Small intestine (tissue), 16 donors: ENCODE measurements at places on chromosomes 2 and 18. TPM values are rescaled to one million over a fixed set of nuclear protein-coding genes. Genes with fewer than 3 reads are reported as not detected.

DNA sequence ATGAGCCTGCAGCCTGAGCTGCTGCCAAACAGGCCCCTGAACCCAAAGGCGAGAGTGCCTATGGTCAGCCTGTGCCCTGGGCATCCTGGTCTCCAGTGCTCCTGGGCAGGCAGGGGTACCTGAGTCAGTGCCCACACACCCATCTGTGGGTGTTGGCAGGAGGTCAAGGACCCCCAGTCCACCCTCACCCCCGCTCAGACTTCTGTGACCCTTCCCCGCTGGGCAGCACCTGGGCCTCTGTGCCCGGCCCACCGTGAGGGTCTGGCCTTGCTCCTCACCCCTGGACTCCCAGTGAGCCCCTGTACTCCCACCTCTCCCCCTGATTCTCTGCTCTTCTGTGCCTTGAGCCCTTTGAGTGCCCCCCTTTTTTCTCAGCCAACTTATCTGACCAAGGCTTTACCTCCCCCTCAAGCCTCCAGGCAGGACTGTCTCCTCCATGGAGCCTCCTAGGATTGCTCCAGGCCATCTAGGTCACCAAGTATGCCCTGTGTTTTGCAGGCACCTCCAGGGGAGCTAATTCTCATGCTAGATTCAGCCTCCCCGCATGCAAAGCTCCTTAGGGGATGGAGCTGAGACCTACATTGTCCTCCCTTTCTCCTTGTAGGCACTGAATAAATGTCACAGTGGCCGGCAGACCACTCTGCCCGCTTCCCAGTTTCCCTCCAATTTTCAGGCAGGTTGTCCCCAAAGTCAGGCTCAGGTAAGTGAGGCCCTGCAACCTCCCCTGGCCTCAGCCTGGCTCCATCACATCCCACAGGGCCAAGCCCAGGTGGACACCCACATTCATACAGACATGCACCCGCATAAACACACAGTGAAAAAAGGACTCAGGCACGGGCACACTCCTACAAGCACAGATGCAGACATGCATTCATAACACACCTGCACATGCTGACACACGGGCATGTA lies 21.9 kb upstream of the PTMA start:
- H3K36me3 ChIP-seq: no peaks in the 10 kb centered on the region
- H3K4me3 ChIP-seq: no peak overlapping the region
- no peak overlapping the region for H3K27ac ChIP-seq
- H3K4me1 ChIP-seq: no peaks in the 10 kb centered on the region
- no peak for DNase-seq

DNA sequence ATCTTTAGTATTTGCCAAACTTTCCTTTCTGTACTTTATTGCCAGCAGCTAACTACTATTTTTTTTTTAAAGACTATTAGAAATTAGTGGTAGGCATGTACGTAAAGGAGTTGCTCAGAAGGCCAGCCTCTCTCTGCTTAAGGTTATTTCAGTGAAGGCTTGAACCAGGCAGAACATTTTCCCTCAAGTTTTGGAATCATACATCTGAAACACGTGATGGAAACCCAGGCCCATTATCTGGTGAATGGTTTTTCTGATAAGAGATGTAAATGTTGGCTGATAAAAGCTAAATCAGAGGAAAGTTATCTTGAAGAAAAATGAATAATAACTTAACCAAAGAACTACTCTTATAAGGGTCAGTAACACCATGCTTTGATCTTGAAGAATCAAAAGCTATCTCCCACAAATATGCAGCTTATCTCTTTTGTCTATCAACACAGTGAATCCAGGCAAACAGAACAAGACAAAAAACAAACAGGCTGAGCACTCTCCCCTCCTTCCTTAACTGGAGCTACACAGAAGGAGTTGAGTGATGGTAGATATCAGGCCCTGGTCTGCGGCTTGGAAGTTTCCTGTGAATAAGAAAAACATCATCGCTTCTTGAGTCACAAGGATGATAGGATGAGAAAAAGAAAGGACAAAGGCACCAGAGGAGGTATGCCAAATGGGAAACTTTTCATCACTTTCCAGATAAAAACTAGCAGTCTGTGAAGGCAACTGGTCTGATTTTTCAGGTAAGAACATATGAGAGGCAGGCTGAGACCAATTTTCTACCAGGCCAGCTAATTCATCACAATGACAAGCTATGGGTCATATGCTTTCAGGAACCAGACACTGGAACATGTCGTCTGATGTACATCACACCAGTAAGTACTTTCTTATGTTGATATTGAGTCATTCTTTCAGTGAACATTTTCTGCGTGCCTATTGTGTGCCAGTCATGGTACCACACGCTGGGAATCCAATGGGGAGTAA lies 88.4 kb upstream of the STK17B start:
- H3K4me3 ChIP-seq: peak overlapping the region; percentile 26
- H3K4me1 ChIP-seq: peaks cover 2% of the 10 kb centered on the region
- peak; percentile 43 for DNase-seq

DNA sequence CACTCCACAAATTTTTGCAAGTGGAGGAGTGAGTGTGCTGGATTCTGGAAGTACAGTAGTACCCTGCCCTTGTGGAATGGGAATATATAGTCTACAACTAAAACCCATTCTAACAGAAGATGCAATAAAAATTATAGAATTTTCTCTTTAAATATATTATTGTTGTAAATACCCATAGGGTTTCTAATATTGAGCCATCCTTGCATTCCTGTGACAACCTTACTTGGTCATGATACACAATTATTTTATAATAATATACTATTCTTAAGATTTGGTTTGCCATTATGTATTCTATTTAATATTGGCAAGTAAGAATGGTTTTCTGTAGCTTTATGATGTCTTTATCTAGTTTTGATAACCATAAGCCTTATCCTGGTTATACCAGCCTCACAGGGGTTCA lies 52.2 kb downstream of the EML6 start:
- H3K4me3 ChIP-seq: no peak overlapping the region
- H3K4me1 ChIP-seq: no peaks in the 10 kb centered on the region
- H3K36me3 ChIP-seq: no peaks in the 10 kb centered on the region
- DNase-seq: no peak
- H3K27me3 ChIP-seq: no peaks in the 10 kb centered on the region

- no peak overlapping the region for H3K4me3 ChIP-seq
- peak overlapping the region; percentile 50 for H3K27ac ChIP-seq
- peaks cover 16% of the 10 kb centered on the region for H3K4me1 ChIP-seq
- DNase-seq: no peak
- no peaks in the 10 kb centered on the region for H3K36me3 ChIP-seq
- no peaks in the 10 kb centered on the region for H3K27me3 ChIP-seq
Observed at GRCh38 chr2:62309465-62310091, 113.7 kb downstream of the B3GNT2 start.

DNA sequence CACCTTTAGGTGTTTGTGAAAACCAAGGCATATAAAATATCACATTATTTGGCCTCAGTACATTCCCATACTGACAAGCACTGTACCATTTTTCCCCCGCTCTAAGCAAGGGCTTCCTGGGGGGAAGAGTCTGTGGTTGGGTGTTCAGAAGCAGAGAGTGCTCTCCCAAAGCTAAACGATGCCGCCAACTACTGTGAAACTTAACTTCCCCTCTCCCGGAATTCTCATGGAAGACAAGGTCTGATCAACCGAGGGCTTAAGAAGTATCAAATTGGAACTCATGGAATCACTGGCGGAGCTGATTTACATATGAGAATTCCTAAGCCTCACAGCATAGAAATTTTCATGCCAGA lies 433 bp upstream of the MFF start:
- no peak for DNase-seq
- no peak overlapping the region for H3K4me3 ChIP-seq
- H3K36me3 ChIP-seq: peaks cover 2% of the 10 kb centered on the region
- no peaks in the 10 kb centered on the region for H3K27me3 ChIP-seq

GRCh38 chr2:3864943-3865865 lies 161.8 kb downstream of the DCDC2C start:
- no peaks in the 10 kb centered on the region for H3K36me3 ChIP-seq
- no peaks in the 10 kb centered on the region for H3K27me3 ChIP-seq
- no peak overlapping the region for H3K4me3 ChIP-seq
- H3K27ac ChIP-seq: no peak overlapping the region
- no peak for DNase-seq

DNA sequence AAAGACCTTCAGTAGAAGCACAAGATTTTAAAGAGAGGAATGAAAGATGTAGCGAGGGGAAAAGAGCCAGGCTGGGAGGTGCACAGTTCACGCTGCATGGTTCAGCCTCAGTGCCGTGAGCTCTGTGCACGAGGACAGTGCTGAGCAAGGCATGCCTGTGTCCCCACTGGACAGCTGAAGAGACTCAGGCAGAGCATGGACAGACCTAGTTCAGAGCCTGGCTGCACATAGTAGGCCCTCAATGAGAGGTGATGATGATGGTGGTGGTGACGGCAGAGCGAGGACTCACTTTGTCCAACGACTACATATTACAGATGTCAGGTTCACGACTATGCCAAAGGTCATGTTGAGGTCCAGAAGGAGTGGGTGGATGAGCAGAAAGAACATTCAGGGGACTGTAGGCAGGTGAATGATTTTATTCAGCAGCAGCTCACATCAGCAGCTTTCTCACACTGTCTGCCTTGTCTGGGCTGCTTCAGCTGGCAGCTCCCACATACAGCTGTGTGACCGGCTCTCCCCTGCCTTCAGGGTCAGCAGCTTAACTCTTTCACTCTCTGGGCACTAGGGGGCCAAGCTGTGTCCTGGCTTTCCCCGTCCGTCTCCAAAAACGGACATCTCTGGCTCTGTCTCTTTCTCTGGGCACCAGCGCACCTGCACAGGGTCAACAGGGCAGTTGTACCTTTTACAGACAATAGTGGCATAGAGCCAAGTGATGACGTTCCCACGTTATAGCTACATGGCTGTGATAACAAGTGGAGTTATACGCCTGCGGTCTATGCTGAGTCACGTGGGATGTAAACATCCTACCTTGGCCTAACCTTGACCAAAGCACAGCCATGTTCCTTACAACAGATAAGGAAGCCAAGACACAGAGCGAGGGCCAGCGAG lies 128.8 kb upstream of the MSH6 start:
- H3K4me1 ChIP-seq: peaks cover 10% of the 10 kb centered on the region
- no peaks in the 10 kb centered on the region for H3K36me3 ChIP-seq
- no peak overlapping the region for H3K4me3 ChIP-seq

DNA sequence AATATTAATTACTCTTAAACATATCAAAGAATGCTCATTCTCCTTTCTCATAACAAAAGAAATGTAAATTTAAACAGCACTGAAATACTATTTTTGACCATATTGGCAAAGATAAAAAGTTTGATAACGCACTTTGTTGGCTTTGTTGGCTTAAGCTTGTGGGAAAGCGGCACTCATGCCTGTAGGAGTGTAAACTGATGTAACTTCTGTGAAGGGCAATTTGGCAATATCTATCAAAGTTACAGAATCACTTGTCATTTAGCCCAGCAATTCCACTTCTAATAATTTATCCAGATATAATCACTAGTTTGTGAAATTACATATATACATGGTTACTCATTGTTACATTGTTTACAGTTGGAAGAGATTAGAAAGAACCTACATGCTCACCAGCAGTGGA lies 311.8 kb upstream of the STON1 start:
- H3K27me3 ChIP-seq: no peaks in the 10 kb centered on the region
- no peak for DNase-seq
- H3K27ac ChIP-seq: no peak overlapping the region
- H3K36me3 ChIP-seq: no peaks in the 10 kb centered on the region

- no peak overlapping the region for H3K27ac ChIP-seq
- no peak overlapping the region for H3K4me3 ChIP-seq
- DNase-seq: peak; percentile 91
Observed at GRCh38 chr2:121128741-121129659, 156.0 kb downstream of the TFCP2L1 start.

GRCh38 chr18:50114448-50114847 lies 80.5 kb downstream of the MYO5B start:
- H3K36me3 ChIP-seq: no peaks in the 10 kb centered on the region
- H3K27me3 ChIP-seq: no peaks in the 10 kb centered on the region
- no peak for DNase-seq
- no peak overlapping the region for H3K27ac ChIP-seq
- peaks cover 5% of the 10 kb centered on the region for H3K4me1 ChIP-seq
- no peak overlapping the region for H3K4me3 ChIP-seq

DNA sequence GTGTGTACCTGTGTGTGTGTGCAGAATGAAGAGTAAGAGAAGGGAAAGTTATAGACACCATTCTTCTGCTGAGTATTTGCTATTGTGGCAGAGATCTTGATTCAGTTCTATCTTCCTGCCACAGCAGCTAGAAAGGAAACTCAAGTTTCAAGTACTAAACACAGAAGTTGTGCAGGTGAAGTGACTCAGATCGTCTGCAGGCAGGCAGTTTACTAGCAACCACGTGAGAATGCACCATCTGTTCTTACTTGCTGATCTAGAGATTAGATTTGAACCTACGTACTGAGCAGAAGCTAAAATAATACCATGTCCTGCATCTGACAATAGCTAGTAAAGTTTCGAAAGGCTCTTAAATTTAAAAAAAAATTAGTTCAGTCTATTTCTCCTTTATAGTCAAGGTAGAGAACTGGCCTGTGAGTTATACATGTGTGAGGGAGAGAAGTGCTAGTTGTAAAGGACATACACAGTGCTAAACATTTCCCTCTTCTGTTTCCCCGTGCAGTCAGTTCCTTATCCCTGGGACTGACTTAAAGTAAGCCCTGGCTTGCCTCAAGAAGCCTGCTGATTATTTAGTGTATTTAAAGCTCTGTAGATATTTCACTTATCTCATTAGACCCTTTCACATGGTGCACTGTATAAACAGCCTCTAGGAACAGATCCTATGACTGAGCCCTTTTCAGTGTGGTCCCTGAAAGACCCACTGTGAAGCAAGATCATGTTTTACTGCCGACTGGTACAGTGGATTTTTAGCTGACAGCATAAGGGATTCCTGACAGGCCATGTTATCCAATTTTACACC lies 45.0 kb downstream of the SLC38A11 start:
- peak overlapping the region; percentile 64 for H3K27ac ChIP-seq
- peaks cover 5% of the 10 kb centered on the region for H3K4me1 ChIP-seq
- H3K4me3 ChIP-seq: no peak overlapping the region
- peak; percentile 79 for DNase-seq

GRCh38 chr2:104875262-104875661 lies 21.3 kb downstream of the POU3F3 start:
- no peak overlapping the region for H3K27ac ChIP-seq
- peaks cover 2% of the 10 kb centered on the region for H3K4me1 ChIP-seq
- DNase-seq: no peak
- peaks cover 70% of the 10 kb centered on the region for H3K27me3 ChIP-seq

DNA sequence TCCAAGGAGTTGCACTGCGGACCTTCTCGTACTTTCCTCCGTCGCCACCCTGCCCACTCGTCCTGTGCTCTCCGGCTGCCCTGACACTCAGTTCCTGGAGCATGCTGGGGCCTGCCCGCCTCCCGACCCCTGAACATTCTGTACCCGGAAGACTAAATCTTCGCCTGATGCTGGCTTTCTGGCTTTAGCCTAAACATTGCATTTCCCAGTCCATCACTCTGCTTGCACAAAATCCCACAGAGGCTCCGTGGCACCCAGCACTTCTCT lies 550 bp upstream of the SFXN5 start:
- no peaks in the 10 kb centered on the region for H3K4me1 ChIP-seq
- peak overlapping the region; percentile 99 for H3K27ac ChIP-seq
- peak overlapping the region; percentile 97 for H3K4me3 ChIP-seq
- no peaks in the 10 kb centered on the region for H3K27me3 ChIP-seq
- H3K36me3 ChIP-seq: no peaks in the 10 kb centered on the region
- DNase-seq: peak; percentile 42

- no peaks in the 10 kb centered on the region for H3K36me3 ChIP-seq
- no peak overlapping the region for H3K27ac ChIP-seq
- H3K27me3 ChIP-seq: no peaks in the 10 kb centered on the region
- DNase-seq: no peak
- no peak overlapping the region for H3K4me3 ChIP-seq
- no peaks in the 10 kb centered on the region for H3K4me1 ChIP-seq
Observed at GRCh38 chr2:33029926-33030325, 83.2 kb downstream of the LTBP1 start.

The TMEM182 gene
- 2.7 TPM for polyA plus RNA-seq

The LRP2 gene
- not detected for polyA plus RNA-seq

The MATN3 gene
- not detected for polyA plus RNA-seq

The ZNF2 gene
- polyA plus RNA-seq: 1.6 TPM

The FBXO41 gene
- polyA plus RNA-seq: 0.67 TPM

The GKN1 gene
- 0.12 TPM for polyA plus RNA-seq

The GREB1 gene
- polyA plus RNA-seq: 0.76 TPM

The IGFBP2 gene
- polyA plus RNA-seq: 14.1 TPM
